Activated CD4-positive, alpha-beta T cell treated with anti-CD3 and anti-CD28 coated beads for 1 hour (primary cell): ENCODE measurements at places on chromosomes 4 and X.

- no peak for DNase-seq
Measured at GRCh38 chr4:142475663-142476062, 370.4 kb downstream of the INPP4B start.

DNA sequence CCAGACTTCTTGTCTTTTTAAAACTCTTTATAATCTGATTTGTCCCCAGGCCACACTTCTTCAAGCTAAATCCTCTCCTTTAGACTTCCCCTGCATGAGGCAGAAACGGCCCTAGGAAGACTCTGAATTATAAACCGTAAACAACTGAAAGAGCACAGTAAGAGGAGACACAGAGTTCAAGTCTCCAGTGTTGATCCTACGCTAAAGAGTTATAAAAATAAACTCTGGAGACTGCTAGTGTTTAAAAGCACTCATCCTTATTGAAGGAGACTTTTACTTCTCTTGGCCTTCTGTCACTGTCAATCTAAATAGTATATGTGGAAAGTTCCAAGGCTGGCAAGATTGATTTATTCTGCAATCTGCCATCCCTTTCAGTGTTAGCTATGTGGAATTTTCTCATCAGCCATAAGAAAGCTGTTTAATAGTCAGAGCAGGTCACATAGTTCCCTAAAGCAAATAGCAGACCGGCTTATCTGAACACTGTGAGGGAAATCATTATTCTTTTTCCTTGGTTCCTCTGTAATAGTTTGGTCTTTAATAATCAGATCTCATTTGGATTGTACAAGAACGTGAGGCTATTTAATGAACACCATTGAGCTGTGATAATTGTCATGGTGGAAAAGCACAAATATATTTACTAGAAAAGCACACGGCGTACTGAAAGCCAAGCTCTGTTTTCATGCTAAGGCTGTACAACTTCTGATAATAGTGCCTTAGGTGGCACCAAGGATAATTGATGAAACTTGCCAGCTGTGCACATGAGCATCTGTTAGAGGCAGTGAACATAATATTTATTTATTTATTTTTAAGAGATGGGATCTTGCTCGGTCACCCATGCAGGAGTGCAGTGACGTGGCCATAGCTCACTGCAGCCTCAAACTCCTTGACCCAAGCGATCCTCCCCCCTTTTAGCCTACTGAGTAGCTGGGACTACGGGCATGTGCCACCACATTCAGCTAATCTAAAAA is 157.7 kb downstream of the CEP135 start:
- DNase-seq, result no peak

DNA sequence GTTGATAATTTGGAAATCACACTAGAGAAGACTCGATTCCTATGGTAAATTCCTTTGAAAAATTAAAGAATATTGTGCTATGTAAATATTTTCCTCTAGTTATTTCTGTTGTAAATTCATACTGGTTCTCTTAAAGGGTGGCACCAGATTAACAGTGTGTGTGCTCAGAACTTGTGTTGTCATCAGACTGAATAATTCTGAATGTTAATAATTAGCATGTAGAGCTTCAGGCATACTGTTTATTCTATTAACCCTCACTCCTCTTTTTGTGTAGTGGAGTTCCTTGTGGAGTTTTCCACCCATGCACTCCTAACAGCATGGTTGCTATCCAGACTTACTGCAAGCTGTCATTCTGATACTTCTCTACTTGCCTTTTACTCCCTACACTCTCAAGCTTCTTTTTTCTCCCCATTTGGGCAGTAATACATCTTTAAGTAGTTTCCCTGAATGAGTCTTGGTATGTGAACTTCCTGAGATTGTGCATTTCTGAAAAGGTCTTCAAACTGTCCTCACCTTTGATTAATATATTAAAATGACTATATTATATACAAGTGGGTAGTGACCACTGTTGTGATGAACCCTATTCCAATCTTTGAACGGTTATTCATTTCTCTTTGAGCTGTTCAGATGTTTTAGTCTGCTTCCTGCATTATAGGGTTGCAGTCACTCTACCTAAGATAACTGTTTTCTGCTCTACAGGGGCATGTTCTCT is 29.9 kb upstream of the RTL8A start:
- DNase-seq, result no peak

DNA sequence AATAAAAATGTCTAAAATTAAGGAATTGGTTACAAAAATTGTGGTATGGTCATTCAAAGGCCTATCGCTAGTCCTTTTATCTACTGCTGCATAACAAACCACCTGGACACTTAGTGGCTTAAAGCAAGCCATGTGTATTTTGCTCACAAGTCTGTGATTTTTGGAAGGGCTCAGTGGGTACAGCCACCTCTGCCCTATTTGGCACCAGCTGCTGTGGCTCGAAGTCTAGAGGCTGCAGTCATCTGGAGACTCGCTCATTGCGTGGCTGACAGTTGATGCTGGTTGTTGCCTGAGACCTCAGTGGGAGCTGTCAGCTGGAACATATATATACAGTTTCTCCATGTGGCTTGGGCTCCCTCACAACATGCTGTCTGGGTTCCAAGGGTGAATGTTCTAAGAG is 60.8 kb upstream of the MID1 start:
- DNase-seq, result no peak

DNA sequence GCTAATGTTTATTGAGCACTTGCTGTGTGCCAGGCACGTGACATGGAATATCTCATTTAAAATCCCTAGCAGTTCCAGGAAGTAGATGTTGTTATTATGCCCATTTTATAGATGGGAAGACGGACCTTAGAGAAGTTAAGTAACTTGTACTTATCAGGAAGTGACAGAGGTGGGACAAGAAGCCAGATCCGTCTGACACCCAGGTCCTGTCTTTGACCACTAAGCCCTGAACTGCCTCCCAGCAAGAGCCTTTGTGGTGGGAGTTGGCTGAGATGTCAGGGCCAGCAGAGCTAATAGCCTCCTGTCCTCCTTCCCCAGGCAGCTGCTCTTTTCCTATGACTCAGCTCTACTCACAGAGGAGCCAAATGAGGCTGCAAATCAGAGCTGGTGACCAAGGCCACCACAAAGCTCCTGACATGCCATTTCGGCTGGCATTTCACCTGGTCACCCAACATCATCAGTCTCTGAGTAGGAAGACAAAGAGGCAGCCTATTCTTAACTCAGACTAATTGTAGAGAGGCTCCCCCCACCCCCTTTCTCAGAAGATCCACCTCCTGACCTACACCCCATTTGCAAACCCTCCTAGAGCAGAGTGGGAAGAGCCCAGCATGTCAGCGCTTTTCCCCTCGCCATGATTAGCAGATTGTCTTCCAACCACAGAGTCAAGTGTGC is 175.1 kb upstream of the KIT start:
- DNase-seq, result no peak

- DNase-seq, result no peak
Measured at GRCh38 chrX:115560978-115561604, at the start of gene PLS3. PLS3 (plus strand) TSS chrX:115561174; CDS start chrX:115610251, 49,077 bp downstream.

- no peak for DNase-seq
Measured at GRCh38 chr4:108396900-108397497, 223.4 kb upstream of the RPL34 start.

DNA sequence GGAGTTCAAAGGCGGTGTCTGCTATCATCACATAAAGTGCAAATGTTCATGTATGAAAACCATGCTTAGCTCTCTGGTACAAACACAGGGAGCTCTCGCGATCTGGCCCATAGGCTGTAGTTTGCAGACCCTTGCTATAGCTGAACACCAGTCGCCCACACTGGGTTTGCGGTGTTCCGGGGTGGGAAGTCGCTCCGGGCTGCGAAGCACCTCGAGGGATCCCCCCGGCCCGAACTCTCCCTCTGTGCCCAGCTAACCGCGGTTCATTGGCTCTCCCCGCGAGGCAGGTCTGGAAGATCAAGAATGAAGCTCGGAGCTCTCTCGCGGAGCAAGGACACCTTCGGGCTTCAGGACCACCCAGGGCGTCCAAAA is 341 bp upstream of the PRPS2 start:
- no peak for DNase-seq

DNA sequence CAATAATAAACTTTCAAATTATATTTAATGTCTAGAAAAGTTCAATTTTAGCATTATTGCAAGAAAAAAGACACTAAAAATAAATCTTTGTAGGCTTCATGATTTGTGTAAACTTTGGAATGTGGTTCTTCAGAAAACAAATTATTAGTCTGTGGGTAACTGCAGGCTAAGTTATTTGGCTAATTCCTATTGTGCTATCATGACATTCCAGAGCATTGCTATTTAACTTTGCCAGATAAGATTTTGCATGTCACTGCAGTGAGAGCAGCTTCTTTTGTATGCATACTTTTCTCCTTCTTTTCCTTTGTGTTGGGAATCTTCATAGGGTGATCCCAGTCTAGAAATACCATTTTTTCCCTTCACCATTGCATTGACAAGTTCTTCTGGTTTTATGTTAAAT is 130.0 kb downstream of the AWAT2 start:
- no peak for DNase-seq
